G401 (cell line): ENCODE measurements at places on chromosomes 16 and 17.

DNA sequence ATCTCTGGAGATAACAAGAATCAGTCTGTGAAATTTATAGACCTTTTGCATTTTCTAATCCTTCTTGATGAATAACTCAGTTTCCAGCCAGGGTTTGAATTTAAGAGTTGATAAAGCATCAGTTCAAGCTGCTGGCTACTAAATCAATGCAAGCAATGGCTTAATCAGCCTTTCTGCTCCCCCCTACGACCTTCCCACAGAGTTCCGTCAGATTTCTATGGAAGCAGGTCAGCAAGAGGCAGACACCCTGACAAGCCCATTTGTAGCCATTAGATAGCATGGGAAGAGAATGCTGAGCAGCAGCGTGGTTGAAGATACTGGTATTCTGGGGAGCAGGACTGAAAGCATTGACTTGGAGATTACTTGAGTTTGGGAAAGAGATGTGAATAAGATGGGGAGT is 868.1 kb downstream of the KCNJ2 start:
- no peak for DNase-seq

- DNase-seq: no peak
Observed at GRCh38 chr16:14427371-14427948, 202.6 kb downstream of the PARN start.

DNA sequence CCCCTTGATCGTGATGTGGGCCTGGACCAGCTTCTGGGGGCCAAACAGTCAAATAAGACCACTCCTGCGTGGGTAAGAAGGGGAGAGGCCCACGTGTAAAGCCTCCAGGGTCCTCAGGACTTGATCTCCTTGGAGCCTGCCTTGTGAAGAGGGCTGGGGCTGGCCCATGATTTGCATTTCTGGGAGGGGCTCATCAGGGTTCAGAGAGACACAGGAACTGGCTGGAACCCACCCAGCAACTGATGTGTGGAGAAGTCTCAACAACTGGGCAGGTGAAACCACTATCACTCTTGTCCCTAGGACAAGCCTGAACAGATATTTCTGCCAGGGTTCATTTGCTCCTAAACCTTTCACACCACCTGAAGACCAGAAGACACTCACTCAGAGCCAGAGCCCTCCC is 214.7 kb downstream of the ZNF423 start:
- DNase-seq: no peak

DNA sequence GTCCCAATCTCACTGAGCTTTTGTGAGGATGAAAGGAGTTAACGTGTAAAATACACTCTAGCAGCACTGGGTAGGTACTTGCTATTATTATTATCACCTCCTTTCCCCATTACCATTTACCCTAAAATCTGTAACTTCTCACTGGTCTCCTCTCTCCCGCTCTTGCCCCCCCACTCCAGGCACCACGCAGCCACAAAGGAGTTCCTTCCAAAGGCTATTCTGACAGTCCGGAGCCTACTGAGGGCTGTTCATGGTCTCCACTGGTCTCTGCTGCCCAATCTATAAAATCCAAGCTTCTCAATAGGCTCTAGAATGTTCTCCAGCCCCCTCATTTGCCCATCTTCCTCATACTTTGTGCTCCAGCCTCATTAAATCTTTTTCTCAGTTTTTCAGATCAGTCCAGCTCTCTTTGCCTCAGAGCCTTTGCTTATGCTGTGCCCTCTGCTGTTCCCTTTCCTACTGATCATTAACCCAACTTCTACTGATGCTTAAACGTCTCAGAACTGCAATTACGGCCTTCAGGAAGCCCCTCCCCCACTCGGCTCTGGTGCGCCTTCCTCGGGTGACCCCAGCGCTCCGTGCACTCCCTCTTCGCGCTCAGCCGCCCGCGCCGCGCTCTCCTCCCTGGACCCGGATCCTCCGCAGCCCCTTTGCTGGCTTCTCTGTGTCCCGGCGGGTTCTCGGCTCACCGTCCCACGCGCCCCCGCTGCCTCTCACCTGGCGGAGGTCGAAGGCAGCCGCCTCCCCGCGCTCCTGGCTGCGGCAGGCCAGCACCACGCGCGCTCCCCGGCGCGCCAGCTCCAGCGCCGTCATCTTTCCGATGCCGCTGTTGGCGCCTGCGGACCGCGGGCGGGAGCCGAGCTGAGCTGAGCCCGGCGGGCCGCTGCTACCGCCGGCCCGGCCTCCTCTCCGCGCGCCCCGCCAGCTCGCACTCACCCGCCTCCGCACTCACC is 737 bp downstream of the DHRS13 start:
- DNase-seq: peak; percentile 47

- DNase-seq: no peak
Observed at GRCh38 chr17:7742729-7743128, 25.2 kb downstream of the DNAH2 start.

- peak; percentile 32 for DNase-seq
Observed at GRCh38 chr16:3175157-3176093, 12.6 kb upstream of the OR1F1 start.

- DNase-seq: no peak
Observed at GRCh38 chr17:62876063-62876462, 67.9 kb upstream of the MARCHF10 start.

DNA sequence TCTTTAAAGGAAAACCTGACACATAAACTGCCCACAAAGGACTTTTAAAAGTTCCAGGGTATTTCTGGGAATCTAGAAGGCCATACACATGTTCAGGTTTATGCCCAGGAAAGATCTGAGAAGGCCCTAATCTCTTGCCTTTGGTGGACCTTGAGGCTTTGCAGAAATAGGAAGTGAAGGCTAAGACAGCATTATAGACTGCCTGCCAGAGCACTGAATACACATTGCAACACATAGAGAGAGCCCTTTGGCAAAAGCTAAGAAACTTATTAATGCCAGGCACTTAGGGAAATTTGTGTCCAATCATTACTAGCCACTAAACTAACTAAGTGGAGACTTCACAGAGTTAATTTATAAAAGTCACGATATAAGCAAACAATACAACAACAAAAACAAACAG is 70.4 kb downstream of the MMD start:
- no peak for DNase-seq

- peak; percentile 67 for DNase-seq
Observed at GRCh38 chr16:31487720-31488467, 5.0 kb downstream of the SLC5A2 start.

- no peak for DNase-seq
Observed at GRCh38 chr16:23121024-23121423, 28.2 kb downstream of the USP31 start.

- DNase-seq: no peak
Observed at GRCh38 chr16:57876210-57876609, 73.9 kb upstream of the KIFC3 start.

- no peak for DNase-seq
Observed at GRCh38 chr16:11114366-11115164, 141.4 kb downstream of the SOCS1 start.

- peak; percentile 34 for DNase-seq
Observed at GRCh38 chr16:57637424-57637823, 9.0 kb downstream of the ADGRG1 start.

- no peak for DNase-seq
Observed at GRCh38 chr16:70800311-70800710, 647 bp downstream of the VAC14 start.

DNA sequence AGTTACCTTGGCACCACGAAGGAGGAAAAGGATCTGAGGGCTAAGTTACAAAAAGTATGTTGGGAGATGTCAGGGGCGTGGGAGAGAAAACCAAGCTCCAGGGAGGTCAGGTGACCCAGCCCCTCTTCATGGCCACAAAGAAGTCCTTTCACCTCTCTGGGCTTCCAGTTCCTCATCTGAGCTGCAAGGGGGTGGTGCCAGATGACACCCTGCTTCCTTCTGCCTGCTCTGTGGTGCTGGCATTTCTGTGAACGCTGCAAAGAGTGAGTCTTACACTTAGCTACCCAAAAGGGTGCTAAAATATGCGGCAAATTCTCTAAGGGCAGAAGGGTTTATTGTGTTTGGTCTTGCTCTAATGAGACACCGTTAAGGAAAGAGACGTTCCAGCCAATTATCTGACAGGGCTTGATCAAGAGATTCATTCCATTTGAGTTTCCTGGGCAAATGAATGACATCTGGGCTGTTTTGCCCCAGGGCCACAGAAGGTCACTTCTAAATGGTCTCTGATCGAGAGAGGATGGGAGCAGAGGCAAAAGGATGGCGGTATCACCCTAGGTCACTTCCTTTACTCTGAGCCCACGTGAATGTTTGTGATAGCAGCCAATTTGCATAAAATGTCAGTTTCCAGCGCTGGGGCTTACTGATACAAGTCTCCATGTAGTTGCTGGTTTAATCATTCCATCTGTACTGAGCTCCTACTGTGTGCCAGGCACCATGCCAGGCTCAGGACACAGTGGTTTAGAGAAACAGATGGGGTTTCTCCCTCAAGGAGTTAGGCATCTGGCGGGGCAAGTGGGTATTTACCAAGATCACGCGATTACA is 210.2 kb downstream of the KATNIP start:
- no peak for DNase-seq

DNA sequence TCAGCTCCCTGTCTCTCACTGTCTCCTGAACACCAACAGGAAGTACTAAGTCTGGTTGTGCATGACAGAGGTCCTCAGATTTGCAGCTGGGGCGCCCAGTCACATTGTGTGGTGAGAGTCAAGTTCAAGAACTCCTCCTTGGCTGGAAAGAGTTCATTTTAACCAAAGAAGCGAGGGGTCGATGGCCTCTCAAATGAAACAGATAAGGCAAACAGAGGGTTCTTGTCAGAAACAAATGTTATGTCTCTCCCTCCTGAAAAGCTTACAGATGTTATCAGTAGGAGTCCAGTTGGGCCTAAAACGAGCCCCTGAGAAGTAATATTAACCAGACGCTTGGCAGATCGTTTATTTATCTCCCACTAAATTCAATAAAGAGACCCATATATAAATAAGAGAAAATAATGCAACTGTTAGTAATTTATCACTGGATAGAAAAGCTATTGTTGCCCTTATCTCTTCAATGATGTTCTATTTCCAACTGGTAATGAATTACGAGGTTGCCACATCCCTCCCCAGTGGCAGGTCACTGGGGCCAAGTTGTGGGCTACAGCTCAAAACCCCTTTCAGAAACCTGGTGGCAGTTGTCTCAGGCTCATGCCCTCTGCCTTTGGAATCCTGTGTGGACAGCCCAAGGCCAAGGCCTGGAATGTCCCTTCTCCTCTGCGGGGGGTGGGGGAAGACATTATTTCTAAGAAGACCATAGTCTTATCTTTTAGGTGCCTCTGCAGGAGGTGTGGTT is 307.5 kb upstream of the DYNLRB2 start:
- DNase-seq: no peak

- DNase-seq: no peak
Observed at GRCh38 chr17:30363715-30364202, 15.0 kb upstream of the CPD start.

DNA sequence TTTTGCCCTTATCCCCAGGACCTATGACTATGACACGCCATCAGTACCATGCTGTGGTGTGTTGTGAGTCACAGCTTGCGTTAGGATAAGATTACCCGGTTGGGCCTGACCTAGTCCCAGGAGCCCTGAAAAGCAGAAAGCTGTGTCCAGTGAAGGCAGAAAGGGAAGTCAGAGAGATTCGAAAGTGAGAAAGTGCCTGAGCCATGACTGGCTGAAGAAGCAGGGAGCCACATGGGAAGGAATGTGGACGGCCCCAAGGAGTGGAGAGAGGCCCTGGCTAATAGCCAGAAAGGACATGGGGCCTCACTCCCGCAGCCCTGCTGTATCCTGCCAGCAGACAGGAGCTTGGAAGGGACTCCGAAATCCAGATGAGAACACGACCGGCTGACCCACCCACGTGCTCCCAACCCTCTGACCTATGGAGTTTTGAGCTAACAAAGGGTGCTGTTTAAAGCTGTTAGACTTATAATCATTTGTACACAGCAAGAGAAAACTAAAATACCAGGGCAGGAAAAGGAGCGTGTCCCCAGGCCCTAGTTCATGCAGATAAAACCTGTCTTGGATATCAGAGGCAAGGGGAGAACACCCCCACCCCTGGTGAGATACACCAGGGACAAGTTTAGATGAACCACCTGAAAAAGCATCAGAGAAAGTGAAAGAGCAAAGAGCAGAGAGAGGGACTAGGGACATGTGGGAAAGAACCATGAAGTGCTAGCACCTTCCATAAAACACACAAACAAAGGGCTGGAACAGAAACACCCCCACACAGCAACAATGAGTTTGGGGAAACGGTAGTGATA is 115.3 kb downstream of the SLC39A11 start:
- peak; percentile 13 for DNase-seq

- DNase-seq: no peak
Observed at GRCh38 chr16:75105306-75106061, 11.1 kb downstream of the LDHD start.

DNA sequence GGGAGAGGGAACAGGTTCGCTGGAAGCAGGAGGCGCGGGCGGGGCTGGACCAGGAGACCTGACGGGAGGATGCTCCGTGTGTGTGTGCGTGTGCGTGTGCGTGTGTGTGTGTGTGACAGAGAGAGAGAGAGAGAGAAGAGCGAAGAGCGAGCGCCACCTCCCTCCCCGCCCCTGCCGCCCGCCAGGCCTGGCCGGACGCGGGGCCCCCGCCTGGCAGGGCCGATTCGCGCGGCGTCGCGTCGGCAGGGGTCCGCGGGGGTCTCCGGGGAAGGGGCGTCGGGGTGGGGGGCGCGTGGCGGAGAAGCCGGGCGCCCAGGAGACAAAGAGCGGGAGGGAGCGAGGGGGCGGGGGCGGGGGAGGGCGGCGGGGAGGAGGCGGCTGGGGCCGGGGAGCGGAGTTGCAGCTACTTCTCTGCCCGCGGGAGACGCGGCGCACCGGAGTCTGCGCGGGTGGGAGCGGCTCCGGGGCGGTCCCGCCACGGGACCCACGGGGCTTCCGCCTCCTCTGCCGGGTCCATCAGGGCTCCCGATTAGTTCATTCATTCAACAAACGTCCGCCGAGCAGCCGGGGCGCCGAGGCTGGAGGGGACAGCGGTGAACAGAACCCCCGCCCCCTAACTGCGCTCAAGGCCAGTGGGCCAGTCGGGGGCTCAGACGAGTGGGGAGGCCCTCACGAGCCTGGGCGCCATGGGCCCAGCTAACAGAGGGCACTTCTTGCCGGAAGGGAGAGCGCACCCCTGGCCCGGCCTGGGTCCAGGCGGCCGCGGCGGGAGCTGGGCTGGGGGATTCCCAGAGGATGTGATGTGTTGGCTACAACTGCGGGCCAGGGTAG is at the start of gene SAMD14:
Gene SAMD14 (minus strand): TSS at position 433 of the 831 bp plus-strand sequence. CDS start 5,201 bp downstream, outside the sequence.
- DNase-seq: peak; percentile 87
